Kidney epithelial cell (primary cell): ENCODE measurements at places on chromosomes 2 and 18. TPM values are rescaled to one million over a fixed set of nuclear protein-coding genes. Genes with fewer than 3 reads are reported as not detected.
A peak's percentile ranks its signal among the peaks of the same experiment; 100 is the strongest.

MYCN gene
- total RNA-seq, result 0.54 and 2.3 TPM in 2 replicates

SLC9A2 gene
- total RNA-seq, result 3.4 and 4.9 TPM in 2 replicates

DLGAP1 gene
- total RNA-seq, result 1.9 and 2.6 TPM in 2 replicates

FKBP1B gene
- 24.6 and 26.0 TPM in 2 replicates for total RNA-seq

ABHD1 gene
- total RNA-seq, result not detected in 2 replicates

GRCh38 chr2:158546412-158547144, 89.8 kb downstream of the PKP4 start:
- DNase-seq, result no peak

GRCh38 chr18:75124551-75124950, 84.4 kb downstream of the PTGR3 start:
- DNase-seq, result no peak

GRCh38 chr2:10891848-10892247, 19.9 kb upstream of the KCNF1 start:
- no peak for DNase-seq

- DNase-seq, result no peak
Measured at GRCh38 chr2:26598336-26598995, 42.7 kb downstream of the CIB4 start.

GRCh38 chr2:215137741-215138340, 585 bp downstream of the ABCA12 start:
- DNase-seq, result no peak

GRCh38 chr2:206799083-206799482, 33.7 kb downstream of the FASTKD2 start:
- no peak for DNase-seq

DNA sequence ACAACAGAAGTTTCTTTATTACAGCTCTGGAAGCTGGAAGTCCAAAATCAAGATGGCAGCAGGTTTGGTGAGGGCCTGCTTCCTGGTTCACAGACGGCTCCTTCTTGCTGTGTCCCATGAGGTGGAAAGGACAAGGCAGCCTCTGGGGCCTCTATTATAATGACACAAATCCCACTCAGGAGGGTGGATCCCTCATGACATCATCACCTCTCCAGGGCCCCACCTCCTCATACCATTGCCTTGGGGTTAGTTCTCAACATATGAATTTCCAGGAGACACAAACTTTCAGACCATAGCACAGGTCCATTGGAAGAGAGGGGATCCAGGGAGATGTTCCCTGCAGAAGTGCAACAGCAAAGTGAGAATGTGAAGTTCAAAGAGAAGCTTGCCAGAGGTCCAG, 202.8 kb downstream of the TFCP2L1 start:
- no peak for DNase-seq

GRCh38 chr2:100013892-100014677, 128.3 kb downstream of the AFF3 start:
- peak; percentile 93 for DNase-seq

DNA sequence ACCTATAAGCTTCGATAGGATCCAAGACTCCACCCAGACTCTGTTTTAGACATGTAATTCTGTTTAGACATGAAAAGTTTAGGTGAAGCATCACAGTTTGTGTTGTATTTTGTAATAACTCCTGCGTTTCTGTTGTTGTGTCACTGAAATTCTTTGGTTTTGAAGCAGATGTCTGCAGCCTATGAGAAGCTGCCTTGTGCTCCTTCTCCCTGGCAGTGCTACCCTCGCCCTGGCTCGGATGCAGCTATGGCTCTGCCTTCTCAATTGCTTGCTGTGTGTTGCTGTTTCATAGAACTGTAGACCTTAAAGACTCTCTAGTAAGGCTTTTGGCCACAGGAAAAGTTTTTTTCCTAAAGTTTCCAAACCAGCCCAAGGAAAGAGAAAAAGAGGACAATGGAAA, 40.2 kb upstream of the ZNF638 start:
- no peak for DNase-seq

DNA sequence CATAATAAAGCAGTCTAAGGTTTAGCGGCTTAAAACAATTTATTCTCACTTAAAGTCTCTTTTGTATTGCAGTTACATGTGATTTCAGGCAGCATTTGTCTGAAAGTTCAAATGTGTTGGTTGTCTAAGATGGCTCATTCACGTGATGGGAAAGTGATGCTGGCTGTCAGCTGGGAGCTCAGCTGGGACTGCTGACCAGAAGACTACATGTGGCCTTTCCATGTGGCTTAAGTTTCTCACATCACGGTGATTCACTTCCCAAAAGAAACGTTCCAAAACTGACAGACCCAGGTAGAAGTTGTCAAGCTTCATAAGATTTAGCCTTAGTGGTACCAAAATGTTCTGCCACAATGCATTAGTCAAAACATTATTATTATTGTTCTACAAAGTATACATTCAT, 76.9 kb downstream of the TMEM131 start:
- no peak for DNase-seq

GRCh38 chr18:31554776-31555175, 36.9 kb upstream of the TTR start:
- no peak for DNase-seq

DNA sequence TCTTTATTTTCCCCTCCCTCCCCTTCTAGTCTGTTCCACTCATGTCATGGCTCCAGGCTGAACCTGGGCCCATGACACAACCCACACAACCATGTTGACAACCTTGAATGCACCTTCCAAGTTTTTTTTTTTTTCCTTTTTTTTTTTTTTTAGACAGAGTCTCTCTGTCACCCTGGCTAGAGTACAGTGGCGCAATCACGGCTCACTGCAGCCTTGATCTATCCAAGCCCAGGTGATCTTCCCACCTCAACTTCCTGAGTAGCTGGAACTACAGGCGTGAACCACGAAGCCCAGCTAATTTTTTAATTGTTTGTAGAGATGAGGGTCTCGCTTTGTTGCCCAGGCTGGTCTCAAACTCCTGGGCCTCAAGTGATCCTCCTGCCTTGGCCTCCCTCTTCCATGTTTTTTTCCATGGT, 21.9 kb upstream of the ROCK2 start:
- no peak for DNase-seq

DNA sequence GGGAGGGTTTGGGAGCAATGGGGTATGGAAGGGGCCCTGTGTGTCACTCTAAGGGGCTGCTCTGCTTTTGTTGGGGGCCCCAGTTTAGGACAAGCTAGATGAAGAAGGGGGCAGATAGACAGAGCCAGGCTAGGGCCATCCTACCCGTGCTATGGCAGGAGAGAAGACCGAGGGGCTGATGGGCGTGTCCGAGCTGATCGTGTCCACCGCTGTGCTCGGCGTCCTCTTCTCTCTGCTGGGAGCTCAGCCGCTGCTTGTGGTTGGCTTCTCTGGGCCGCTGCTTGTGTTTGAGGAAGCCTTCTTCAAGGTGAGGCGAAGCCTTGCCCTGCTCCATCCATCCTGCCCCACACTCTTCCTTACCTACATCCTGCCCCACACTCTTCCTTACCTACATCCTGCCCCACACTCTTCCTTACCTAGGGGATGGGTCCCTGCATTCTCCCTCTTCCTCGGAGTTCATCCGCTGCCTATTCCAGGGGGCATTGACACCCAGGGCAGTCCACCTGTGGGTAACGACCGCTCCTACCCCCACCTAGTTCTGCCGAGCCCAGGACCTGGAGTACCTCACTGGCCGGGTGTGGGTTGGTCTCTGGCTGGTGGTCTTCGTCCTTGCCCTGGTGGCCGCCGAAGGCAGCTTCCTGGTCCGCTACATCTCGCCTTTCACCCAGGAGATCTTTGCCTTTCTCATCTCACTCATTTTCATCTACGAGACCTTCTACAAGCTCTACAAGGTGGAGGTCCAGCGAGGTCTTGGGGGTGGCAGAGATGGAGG, 8.9 kb downstream of the SLC4A3 start:
- DNase-seq, result no peak

DNA sequence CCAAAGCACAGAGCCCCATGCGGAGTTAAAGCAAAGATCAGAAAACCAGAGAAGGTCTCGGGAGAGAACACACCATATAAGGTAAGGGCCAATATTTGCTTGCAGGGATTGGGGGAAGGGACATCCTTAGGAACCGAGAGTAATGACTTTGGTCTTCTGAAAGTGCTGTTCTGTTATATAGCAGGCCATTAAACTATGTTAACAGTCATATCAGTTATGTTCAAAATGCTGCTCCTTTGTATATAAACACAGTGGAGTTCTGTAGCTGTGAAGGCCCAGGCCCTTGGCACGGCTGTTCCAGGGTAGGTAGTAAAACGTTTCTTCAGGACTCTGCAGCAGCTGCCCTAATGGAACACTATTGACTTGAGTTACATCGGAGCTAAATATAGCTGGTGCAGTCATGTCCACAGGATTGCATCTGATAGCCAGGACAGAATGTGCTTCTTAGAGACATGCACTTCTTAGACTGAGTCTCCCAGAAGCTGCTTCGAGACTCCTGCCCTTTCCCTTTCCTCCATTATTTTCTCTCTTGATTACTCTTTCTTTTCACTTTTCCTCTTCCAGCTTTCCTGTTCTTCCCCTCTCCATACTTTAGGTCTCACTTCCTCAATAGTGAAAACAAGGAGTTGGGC, 122.4 kb downstream of the SETBP1 start:
- no peak for DNase-seq

DNA sequence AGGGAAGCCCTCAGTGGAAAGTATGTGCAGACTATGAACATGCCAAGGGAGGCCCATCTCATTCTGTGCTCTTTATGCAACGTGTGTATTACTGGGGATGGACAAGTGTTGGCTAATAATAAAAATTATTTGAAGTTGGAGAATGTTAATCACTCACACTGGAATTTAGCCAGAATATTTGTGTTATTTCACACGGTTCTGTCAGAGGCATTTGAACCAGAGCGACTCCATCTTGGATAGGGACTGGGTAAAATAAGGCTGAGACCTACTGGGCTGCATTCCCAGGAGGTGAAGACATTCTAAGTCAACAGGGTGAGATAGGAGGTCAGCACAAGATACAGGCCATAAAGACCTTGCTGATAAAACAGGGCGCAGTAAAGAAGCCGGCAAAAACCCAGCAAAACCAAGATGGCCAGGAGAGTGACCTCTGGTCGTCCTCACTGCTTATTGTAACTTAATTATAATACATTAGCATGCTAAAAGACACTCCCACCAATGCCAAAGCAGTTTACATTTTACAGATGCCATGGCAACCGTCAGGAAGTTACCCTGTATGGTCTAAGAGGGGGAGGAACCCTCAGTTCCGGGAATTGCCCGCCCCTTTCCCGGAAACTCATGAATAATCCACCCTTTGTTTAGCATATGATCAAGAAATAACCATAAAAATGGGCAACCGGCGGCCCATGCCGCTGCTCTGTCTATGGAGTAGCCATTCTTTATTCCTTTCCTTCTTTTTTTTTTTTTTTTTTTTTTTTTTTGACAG, 2.6 kb upstream of the FZD5 start:
- no peak for DNase-seq
